Fibroblast of pulmonary artery (primary cell): ENCODE measurements at places on chromosomes 2 and 18.

GRCh38 chr2:238438856-238439849 is 12.4 kb downstream of the ASB1 start:
- DNase-seq = peak; percentile 99

DNA sequence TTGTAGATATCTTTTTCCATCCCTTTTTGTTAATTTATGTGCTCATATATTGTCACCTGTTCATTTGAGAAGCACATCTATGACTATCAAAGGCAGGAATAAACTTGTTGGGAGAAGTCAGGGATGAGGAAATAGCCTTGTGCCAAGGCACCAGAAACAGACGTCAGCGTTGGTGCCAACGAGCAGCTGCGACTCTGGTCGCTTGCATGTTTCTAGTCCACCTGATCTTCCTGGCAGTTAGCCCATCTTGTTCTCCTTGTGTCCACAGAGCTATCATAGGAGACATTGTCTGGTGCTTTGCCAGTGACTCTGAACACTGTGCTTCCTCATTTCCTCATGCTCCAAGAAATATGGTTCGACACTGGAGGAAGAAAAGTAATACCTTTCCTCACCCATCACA is 374.4 kb downstream of the PTPRM start:
- DNase-seq = no peak

DNA sequence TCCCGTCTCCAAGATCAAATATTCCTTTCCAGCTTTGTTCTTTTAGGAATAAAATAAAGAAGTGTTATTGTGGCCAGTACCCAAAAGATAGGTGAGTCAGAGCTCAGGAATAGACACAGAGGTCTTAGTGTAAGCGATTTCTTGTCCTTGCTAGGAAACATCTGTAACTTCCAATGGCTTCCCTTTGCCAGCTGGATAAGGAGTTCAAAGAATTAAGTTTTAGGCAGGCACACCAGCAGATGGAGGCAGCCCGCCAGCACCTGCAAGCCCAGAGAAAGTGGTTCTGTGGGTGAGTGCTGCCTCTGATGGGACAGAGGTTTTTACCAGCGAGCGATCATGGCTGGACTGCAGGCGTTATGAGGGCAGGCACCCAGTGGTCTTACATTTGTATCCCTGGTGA is 125.4 kb downstream of the MGAT5 start:
- peak; percentile 31 for DNase-seq

DNA sequence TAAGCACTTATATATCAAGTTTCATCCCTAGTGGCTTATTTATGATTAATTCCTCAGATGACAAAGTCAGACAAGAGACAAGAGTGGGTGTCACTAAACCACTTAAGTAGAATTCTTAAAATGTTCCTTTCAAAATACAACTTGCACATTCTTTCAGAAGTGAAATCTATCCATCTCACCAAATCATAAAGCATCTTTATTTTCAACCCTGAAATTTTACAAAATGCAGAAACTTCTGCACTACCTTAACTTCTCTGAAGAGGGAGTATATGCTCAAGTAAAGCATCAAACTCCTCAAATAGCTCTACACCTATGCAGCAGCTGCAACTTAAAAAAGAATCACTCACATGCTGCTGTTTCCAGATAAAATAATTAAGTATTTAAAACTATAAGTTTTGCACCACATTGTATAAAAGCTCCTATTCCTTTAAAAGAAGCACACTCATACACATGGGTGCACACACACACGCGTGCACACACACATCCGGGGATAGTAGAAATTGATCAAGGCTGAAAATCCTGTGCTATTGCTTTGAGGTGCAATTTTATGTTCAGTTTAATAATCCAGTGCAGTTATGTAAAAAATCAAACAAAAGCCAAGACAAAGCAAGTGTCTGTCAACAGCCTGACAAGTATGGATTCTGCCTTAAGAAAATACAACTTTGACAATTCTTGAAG is 244.5 kb downstream of the TCF4 start:
- DNase-seq = peak; percentile 66

DNA sequence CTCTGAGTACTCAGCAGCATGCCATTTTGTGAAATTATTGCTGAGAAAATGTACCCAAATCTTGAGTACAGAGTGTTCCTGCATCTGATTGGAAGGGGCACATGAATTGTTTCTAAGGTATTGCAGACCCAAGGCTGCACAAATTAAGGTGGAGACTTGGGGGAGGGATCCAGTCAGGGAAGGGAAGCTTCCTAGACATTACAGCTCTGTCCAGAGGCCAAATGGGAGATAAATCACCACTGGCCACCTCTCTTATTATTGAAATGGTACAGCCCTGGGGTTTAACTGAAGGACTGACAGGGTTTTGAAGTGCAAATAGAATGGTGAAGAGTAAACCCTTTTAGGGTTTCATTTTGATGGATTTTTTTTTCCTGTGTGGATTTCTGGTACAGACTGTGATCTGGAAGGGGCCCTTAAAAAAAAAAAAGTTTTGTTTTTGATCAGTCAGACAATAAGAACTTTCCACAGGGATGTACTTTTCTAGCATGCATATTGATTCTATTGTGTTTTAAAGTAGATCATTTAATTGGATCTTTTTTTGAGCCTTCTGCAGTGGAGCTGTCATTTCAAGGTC is 119.4 kb downstream of the GREB1L start:
- DNase-seq = no peak

- DNase-seq = no peak
These were observed 96.8 kb downstream of the PTPN4 start for GRCh38 chr2:119856469-119856901.

DNA sequence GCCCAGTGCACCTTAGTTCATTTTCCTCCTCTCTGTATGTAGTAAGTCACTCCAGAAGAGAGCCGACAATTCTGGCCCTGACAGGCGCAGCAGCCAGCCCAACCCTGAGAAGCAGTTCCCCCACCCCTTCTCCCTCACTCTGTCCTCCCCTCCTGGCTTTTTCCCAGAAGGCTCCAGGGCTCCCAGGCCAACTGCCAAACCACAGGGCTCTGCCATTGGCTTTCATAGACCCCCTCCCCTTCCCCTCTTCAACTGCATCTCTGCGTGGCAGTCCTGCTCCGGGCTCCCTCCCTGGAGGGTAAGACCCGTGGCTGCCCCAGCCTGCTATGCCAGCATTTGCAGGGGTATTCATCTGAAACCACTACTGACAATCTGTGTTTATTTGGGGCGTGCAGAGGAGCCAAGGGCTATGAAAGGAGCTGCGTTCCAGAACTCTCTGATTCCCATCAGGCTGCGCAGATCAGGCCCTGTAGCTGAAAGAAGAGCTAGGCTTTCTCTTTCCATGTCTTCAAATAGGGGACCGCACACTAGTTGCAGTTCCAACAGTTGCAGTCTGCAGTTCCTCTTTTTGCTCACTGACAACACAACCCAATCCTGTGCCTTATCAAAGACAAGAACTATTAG is 388.6 kb upstream of the TNP1 start:
- DNase-seq = peak; percentile 35

DNA sequence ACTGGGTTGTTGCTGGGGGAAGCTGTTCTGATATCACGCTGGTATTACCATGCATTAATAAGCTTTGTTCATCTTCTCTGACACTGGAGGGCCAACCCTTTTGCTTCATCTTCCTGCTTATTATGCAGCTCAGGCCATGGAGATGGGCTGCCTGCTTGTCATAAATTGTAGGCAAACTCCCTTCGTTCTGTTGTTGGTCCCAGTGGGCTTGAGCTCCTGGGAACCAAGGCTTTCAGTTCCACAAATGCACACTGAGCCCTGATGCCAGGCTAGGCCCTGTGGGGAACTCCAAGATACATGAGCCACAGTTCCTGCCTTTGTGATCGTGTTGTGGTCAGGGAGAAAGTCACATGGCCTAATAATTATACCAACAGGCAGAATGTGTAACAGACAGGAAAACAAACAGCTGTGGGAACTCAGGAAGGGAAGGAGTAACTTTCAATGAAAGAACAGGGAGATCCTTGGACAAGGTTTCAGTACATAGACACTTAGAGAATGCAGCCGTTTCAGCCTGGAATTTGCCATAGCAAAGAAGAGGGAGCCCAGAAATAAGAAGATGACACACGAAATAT is 49.0 kb upstream of the BCL2L11 start:
- DNase-seq = peak; percentile 93

- DNase-seq = no peak
These were observed 935.6 kb upstream of the FANCL start for GRCh38 chr2:59176737-59177136.

DNA sequence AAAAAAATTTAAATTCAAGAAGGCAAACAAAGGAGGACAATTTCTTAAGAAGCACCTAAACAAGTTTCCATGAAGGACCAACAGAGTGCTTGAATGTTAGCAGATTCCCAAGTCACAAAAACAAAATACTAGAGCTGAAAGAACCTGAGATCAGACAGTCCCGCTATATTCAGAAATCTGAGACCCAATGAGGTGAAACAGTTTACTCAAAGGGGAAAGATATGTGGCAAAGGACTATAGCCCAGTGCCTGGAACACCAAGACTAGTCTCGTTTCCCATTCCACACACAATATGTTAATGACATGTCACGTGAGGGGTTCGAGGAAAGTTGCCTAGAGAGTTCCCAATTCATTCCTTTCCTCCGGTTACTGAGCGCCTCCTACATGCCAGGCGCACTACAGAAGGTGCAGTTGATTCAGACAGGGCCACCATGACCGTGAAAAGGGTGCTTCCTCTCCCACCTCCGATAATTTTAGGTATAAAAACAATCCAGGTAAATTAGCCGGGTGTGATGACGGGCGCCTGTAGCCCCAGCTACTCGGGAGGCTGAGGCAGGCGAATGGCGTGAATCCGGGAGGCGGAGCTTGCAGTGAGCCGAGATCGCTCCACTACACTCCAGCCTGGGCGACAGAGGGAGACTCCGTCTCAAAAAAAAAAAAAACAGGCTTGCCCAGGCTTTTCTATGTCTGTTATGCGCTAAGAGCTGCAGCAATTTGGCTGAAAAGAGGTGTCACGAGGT is 617 bp downstream of the SRBD1 start:
- peak; percentile 75 for DNase-seq

DNA sequence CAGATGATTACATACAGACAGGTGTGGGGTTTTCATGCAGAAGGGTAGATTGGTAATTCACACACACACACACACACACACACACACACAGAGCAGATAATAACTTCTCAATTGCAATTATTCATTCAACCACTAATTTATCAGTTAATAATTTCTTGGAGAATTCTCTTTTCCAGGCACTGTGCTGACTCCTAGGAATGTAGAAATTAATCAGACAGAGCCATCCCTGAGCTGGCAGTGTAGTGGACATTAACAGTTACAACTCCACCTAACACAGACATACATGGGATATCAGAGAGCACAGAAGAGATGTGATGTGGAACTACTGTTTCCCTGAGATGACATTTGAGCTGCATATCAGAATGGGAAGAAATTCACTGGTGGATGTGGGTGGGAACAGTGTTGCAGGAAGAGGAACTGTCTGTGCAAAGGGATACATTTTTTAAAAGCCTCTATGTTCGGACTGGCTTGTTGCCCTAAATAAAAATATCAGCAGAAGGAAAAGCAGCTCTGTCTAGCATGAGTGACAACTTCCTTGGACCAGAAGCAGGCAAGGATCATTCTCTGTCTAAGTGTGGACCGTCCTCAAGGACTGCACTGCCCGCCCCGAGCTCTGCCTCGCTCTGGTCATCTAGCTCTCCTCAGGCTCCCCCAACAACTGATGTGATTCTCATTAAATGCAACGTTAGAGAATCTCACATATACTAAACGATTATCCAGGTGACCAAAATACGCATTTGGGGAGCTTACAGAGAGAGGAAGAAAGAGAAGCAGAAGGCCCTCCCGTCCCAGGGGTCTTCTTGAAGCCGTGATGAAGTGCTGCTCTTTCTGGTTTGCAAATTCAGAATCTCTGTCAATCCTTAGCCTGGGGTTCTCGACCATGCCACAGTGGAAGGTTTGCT is 173.4 kb upstream of the TRIB2 start:
- no peak for DNase-seq

- DNase-seq = no peak
These were observed 100.0 kb upstream of the TCF4 start for GRCh38 chr18:55688030-55688429.

DNA sequence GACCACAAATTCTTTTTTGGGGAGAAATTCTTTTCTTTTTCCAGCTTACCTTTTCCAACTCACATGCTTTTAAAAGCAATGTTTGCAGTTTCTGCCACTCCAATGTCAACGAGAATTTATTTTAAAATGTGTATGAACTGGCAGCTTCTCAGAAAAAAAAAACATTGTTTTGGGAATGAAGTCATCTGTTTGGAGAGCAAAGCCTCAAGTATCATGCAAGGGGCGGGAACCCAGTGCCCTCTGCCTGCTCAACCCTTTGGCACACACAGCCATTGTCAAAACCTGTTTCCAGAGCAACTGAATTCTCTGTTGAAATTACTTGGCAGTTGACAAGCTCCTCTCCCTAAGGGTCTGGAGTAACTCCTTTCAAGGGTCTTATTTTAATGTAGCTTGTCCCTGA is 128.5 kb downstream of the QPCT start:
- peak; percentile 77 for DNase-seq

DNA sequence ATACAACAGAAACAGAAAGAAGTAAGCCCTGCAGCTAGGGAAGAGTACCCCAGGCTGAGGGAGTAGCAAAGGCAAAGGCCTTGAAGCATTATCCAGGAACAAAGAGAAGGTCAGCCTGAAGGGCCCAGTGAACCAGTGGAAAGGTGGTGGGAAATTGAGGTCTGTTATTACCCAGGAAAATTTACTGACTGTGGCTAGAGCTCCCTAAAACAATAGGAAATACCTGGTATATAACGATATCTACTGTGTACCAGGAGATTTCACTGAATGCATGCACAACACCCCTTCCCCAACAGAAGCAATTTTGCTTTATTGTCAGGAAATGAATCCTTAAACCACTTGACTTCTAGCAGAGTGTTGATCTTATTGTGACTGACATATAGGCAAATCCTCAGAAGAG is 365.3 kb downstream of the ERBB4 start:
- no peak for DNase-seq

DNA sequence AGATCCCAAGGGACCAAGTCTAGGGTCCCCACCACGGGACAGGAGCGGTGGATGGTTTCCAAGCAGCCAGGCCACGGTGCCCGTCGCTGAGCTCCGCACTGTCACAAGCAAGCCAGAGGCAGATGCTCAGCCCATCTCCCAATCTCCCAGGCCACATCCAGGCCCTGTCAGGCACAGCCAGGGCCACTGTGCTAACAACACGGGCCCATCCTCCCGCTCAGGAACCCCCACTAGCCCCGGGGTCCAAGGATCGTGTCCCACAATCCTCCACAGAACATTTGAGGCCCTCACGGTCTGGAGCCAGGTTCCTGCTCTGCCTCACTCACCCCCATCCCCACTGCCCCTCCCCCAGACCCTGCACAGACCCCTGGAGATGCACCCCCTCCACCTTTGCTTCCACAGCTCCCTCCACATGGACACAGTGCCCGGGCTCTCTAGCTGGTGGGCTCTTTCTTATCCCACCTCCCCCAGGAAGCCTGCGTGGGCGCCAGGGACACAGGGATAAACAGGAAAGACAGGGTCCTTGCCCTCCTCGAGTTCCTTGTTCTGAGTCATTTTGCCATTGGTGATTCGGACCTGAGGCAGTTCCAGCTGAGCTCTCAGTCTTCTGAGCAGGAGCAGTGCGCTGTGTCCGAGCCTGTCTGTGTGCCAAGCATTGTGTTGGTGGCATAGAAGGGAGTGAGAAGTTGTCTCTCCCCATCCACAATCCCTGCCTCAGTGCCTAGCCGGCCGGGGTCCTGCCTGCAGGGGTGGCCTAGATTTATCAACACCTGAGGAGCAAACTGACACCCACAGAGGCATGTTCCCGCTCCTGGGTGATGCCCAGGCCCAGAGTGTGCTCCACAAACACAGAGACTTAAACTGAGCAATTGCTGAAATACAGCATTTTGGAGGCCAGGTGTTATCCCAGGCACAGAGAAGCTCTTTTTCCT is 7.0 kb downstream of the CROCC2 start:
- peak; percentile 48 for DNase-seq
